AG09309 (cell line): ENCODE measurements at places on chromosomes 2 and 18.

- DNase-seq, result no peak
Observed at GRCh38 chr2:26325851-26326250, 20.1 kb upstream of the SELENOI start.

- DNase-seq, result no peak
Observed at GRCh38 chr18:57959278-57959677, 84.7 kb upstream of the NEDD4L start.

GRCh38 chr2:228771315-228771714 is 499.8 kb downstream of the PID1 start:
- DNase-seq, result no peak

DNA sequence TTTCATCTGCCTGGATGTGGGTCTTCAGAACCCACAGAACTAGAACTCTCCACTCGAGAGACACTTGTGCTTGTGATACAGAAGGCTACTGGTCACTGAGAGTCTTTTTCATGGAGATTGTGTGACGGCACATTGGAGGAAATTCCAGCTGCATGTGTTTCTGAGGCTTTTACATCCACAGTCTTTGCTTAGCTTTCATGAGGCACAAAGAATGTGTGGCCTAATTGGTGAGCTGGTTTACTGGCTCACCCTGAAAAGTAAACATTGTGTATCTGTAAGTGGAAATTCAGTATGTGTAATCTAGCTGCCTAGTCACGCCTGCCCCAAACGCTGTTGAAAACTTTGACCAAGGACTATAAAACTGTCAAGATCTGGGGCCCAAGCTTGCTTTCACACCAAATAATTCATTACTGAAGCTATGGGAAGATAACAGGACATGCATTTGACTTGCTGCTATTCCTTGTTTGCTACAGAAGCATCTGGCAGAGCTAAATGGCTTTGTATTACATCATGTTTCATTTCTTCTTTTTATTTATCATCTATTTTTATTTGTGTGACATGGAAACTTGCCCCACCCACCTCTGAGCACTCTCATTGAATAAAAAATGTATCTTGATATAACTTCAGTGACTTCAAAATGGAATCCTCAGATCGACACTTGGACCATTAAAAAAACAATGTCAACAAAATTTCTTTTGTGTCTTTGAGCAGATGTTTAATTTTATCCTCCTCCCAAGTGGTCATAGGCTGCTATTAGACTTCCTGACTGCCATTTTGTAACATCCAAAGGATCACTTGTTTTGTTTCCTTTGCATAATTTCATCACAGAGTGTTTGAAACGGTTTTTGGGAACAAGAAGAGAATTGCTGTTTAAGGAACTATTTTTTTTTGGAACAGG is 80.2 kb downstream of the EFEMP1 start:
- DNase-seq, result peak; percentile 100

- no peak for DNase-seq
Observed at GRCh38 chr2:161983866-161984265, 90.1 kb downstream of the DPP4 start.

DNA sequence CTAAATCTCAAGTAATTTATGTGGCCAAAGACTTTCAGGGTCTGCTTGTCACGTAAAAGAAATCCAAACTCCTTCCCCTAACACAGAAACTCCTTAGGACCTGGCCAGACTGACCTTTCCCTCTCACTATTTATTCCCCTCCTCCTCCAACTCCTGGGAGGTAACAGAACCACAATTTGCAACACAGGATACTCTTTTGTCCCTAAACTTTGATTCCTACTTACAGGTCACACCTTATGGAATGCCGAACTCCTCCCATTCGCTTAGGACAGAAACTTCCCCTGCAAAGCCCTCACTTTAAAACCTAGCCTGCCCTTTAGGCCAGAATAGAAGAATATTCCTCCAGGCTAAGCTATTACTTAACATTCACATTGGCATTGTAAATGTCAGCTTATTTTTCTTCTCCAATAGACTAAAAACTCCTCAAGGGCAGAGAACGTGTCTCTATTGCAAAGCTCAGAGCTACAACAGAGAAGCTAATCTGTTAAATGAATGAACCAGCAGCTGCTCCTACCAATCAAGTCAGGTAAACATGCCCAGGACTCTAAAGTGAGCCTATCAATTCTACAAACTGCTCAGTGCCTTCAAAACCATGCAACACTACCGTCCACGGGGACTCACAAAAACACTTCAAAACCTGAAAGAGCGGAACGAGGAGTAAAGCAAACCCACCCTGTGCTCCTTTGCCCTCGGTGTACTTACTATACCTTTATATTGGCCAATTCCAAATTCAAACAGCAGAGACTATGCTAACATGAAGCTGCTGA is 6.1 kb downstream of the INO80D start:
- DNase-seq, result no peak

- DNase-seq, result no peak
Observed at GRCh38 chr18:36536426-36536825, 238.9 kb downstream of the FHOD3 start.

DNA sequence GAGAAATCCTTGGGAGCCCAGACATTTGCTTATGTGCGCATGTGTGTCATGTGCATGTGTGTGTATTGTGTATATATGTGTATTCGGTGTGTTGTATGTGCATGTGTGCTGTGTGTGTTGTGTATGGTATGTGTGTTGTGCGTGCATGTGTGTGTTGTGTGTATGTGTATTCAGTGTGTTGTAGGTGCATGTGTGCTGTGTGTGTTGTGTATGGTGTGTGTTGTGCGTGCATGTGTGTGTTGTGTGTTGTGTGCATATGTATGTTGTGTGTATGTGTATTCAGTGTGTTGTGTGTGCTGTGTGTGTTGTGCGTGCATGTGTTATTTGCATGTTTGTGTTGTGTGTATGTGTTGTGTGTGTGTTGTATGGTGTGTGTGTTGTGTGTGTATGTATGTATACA is 136.9 kb downstream of the SH3RF3 start:
- no peak for DNase-seq

- DNase-seq, result no peak
Observed at GRCh38 chr2:83291083-83291482, 1168.0 kb downstream of the SUCLG1 start.

DNA sequence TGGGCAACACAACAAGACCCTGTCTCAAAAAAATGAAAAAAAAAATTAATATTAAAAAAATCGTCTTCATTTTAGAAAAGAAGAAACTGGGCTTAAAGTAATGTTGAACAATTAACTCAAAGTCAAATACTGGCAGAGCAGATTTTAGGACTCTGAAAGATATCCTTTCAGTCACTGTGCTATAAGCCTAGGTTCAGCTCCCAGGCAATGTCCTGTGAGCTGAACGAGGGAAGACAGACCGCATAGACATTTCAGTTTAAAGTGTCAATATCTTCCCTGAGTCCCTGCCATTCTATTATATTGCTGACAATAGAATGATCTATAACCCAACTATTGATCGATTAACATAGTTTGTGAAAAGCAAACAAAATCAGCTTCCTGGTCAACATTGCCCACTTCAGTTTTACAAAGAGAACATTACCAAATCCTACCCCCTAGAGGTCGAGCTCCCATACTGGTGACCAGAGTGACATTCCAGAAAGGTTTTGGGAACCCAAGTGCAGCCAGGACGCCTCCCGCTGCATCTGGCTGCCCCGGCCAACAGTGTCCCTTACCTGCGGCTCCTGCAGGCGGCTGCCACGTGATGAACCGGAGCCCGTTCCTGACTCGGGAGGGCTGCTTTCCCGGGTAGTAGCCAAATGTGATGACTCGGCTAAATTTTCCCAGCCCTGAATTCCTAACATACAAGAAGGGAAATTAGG is 639 bp downstream of the MRO start:
- DNase-seq, result no peak

DNA sequence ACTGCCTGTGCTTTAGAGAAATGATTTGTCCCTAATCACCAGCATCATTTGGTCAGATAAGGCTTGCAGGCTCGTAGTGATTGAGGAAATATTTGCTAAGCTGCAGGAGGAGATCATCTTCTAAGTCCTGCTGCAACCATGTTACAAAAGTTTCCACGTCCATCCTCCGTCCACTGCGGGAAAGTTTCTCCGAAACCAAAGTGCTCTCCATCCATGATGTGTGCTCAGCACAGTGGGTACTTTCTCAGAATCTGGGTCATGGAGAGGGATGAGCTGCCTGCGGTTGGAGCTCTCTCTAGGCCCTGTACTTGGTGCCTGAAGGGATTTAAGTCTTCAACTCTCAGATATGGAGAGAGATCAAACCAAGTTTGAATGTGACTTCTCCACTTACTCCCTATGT is 39.3 kb downstream of the IL1RL2 start:
- no peak for DNase-seq

DNA sequence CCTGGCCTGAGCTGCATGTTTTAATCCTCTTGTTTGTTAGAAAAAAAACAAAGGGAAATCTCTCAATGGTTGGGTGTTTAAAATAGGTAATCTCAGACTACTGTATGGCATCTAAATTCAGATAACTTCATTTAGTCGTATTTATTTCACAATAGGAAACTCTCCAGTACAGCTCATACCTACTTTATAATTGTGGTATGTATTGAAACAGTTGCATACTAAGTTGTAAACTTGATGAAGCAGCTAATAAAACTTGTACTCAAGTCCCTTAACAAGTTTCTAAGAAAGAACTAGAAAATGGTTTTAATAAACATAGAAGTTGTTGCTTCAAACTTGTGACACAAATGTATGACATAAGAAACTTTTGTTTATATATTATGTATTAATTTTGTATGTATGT is 334.5 kb downstream of the PTPRM start:
- peak; percentile 18 for DNase-seq

DNA sequence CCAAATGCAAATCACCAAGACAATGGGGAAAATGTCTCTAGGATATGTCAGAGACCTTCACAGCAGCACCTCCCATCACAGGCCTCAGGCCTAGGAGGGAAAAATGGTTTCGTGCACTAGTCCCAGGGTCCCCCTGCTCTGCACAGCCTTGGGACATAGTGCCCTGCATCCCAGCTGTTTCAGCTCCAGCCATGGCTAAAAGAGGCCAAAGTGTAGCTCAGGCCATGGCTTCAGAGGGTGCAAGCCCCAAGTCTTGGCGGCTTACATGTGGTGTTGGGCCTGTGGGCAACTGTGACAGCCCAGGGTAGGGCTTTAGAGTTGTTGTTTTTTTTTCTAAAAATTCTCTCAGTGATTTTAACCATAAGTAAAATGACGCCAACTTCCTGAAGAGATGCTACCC is 25.5 kb upstream of the SOCS6 start:
- no peak for DNase-seq
